ENCODE measurements at places on chromosomes 4 and X.

DNA sequence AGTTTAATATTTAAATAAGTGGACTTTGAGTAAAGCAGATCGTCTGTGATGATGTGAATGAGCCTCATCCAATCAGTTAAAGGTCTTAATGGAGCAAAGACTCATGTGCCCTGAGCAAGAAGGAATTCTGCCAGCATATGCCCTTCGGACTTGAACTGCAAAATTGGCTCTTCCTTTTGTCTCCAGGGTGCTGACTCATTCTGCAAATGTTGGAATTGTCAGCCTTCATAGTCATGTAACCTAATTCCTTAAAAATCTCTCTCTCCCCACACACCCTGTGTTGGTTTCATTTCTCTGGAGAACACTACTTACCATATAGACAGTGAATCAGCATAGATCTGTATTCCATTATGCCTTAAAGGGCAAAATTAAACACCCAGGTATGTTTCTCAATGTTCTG, 609.8 kb upstream of the GALNTL6 start:
- no peak for DNase-seq

- DNase-seq, result no peak
Observed at GRCh38 chrX:72205706-72206105, 24.1 kb downstream of the PIN4 start.

DNA sequence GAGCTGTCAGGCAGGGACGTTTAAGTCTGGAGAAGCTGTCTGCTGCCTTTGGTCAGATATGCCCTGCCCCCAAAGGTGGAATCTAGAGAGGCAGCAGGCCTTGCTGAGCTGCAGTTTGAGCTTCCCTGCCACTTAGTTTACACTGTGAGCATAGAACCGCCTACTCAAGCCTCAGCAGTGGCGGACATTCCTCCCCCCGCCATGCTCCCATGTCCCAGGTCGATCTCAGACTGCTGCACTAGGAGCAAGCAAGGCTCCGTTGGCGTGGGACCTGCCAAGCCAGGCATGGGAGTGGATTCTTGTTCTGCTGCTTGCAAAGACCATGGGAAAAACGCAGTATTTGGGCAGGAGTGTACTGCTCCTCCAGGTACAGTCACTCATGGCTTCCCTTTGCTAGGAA, 24.3 kb downstream of the PLK4 start:
- DNase-seq, result no peak

DNA sequence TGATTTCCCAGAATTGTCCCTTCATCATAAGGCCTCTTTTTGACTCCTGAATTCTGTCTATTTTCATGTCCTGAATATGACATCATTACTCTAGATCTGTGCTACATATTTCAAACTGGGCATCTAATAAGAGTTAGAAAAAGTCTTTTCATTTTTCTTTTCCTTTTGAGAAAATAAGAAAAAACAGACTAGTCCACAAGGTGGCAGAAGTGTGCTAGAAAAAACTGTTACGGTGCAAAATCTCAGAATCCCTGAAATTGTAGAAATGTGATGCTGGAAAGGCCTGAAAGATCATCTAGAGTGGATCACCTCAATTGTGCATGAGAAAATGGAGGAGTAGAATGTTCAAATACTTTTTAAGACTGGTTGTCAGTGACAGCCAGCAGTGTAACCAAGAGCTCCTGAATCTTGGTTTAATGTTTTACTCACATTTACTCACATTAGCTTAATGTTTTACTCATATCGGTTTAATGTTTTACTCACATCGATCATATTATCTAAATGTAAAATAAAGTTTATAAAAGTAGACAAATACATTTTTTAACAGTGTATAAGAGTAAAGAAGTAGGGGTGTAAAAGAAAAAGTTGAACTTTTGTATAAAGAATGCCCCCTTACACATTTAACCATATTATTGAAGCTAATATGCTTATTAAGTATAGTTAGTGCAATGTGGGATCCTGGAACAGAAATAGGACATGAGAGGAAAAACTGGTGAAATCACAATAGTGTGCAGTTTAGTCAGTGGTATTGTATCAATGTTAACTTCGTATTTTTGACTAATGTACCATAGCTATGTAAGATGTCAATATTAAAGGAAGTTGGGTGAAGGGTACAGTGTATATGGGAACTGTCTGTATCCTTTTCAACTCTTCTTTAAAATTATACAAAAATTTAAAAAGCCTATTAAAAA, 15.2 kb downstream of the ASB11 start:
- peak; percentile 21 for DNase-seq

DNA sequence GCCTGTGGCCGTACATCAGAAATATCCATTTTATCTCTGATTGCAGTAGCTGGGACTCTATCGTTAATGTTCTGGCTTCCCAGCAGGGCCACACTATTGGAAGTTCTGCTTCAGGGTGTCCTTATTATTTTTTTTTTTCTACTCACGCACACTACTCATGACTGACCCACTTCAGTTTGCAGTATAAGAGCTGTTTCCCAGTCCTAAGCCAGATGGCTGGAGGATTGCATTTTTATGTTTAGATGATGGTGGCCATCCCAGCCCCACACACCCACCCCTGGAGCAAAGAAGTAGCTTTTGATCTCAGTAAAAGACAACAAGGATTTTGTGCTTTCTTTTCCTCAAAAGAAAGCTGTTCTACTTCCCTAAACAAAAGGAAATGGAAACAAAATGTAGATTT, 557.0 kb upstream of the GALNTL6 start:
- no peak for DNase-seq

- peak; percentile 70 for DNase-seq
Observed at GRCh38 chr4:38857354-38858096, 908 bp upstream of the TLR6 start.

DNA sequence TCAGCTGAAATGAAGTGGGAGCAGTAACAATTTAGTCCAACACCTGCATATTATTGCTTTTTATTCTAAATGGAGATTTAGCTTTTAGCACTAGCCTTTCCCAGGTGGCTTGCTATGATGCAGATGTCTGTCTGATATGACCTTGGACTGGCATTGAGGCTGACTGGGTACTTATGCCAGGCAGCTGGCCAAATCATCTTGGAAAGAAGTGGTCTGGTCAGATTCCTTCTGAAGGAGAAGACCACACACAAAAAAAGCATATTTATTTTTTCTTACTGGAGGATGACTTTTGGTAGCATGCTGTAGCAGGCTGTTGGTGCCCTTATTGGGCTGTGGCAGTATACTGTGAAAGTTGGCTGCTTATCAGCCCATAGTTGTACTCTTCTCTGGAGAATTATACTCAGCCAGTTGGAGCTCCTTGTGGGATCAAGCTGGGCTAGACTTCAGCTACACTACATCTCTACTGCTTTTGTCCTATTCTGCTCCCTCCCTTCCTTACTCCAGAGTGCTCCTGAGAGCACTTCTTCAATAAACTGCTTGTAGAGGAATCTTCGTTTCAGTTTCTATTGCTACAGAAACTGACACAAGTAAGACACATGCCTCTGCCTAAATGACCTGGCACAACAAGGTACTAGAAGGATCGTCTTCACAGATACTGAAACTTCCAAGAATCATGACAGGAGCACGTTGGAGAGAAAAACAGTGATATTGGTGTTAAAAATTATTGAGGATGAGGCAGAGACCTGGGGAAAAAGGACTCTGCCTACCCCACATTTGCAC, 196.8 kb upstream of the RPS6KA3 start:
- no peak for DNase-seq

Measured in activated CD4-positive, alpha-beta T cell treated with anti-CD3 and anti-CD28 coated beads, Interleukin-2, amount 50 U/mL, for 16 hours (primary cell).